ENCODE measurements at places on chromosomes 5 and 9. TPM values are rescaled to one million over a fixed set of nuclear protein-coding genes. Genes with fewer than 3 reads are reported as not detected.

Gene SPTLC1
- polyA plus RNA-seq = 33.0 TPM

Gene N4BP3
- 0.07 TPM for polyA plus RNA-seq

Gene SLC36A2
- polyA plus RNA-seq = not detected

Gene HACD4
- 8.9 TPM for polyA plus RNA-seq

Gene PARP8
- polyA plus RNA-seq = 93.9 TPM

Gene PPP6C
- 34.3 TPM for polyA plus RNA-seq

Gene LHX6
- not detected for polyA plus RNA-seq

Gene PPIC
- not detected for polyA plus RNA-seq

Gene ADRB2
- polyA plus RNA-seq = 34.4 TPM

Gene GMCL2
- polyA plus RNA-seq = not detected

Gene PTGS1
- 1.8 TPM for polyA plus RNA-seq

Gene CDC20B
- polyA plus RNA-seq = not detected

DNA sequence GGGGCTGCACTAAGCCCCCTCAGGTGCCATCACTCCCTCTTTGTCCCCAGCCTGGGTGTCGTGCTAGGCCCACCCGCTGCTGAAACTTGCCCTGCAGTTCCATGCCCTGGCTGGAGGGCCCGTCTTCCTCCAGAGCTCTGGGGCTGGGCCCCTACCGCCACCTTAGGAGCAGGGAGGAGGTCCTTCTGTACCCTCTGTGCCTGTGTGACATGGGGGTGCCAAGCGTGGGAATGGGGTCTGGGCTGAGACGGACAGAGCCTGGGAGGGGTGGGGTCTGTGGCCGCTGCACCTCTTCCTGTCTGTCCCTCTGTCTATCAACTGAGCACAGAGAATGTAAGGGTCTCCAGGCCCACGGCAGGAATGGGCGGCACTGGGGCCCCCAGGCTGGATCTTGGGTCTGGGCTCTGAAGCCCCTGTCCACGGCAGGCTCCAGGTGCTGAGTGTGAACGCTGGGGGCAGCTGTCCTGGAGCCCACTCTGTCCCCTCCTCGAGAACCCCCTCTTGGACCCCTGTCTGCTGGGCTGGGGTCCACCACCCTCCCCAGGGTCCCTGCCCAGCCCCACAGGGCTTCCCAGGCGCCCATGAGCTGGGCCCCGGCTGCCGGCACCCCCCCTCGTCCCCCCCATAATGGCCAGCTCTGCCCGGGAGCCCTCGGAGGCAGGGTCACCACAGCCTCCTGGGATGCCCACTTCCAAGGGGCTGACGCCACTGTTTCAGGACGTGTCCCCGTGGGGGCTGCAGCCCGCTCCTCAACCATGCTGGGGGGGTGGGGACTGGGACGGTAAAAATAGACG is 15.8 kb upstream of the NRARP start:
- DNase-seq = no peak
- H3K4me3 ChIP-seq = no peak overlapping the region
- H3K36me3 ChIP-seq = no peaks in the 10 kb centered on the region
- peaks cover 4% of the 10 kb centered on the region for H3K4me1 ChIP-seq
- H3K27me3 ChIP-seq = no peaks in the 10 kb centered on the region

DNA sequence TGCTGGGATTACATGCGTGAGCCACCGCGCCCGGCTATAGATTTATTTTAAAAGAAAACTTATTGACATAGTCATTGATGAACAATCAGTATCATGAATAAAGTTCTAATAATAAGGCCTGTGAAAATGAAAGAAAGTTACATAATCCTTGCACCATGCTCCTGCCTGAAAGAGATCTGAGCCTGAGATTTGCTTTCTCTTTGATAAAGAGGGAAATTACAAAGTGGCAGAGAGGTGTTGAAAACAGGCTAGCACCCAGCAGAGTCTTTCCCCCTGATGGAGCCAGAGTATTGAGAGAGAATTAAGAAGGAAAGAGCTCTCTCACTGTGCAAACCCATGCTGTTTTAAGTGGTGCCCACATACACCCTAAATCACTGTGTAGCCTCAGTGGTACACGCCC is 37.2 kb downstream of the SLC6A7 start:
- no peak overlapping the region for H3K4me3 ChIP-seq
- H3K36me3 ChIP-seq = no peaks in the 10 kb centered on the region
- DNase-seq = no peak
- H3K4me1 ChIP-seq = no peaks in the 10 kb centered on the region
- no peaks in the 10 kb centered on the region for H3K27me3 ChIP-seq

DNA sequence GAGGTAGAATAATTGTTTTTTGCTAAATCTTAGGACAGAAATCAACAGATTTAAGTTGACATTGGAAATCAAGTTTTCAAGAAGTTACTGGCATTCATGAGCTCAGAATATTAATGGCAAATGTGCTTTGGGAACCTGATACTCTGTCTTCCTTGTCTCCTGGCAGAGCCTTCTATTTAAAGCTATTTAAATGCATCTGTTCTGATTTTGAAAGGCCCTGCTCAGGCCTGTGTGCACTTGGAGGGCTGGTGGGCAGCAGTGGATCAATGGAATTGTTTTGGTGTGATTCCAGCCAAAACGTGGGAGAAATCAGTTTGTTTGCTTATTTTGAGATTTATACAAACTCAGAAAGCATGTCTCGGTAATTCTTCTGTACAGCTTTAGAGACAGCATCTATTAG is 38.5 kb downstream of the FBXL7 start:
- H3K27me3 ChIP-seq = peaks cover 2% of the 10 kb centered on the region
- no peak for DNase-seq
- H3K36me3 ChIP-seq = no peaks in the 10 kb centered on the region

- no peaks in the 10 kb centered on the region for H3K27me3 ChIP-seq
- H3K27ac ChIP-seq = no peak overlapping the region
- no peaks in the 10 kb centered on the region for H3K36me3 ChIP-seq
Observed at GRCh38 chr9:75628952-75629351, 261.5 kb upstream of the PCSK5 start.

DNA sequence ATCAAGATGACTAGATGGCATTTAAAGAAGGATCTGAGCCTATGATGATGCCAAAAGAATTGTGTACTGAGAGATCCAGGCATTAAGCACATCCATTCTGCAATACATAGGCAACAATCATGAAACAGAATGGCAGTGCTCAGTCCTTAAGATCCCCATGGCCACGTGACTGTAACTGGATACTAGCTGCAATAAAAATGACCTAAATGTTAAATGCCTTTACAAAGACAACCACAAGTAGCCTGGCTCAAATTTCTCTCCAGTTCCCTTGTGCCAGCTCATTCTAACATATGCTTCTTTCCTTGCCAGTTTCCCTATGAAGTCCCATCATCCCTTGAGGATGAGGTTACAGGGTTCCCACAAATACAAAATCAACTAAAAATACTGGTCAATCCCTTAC is 148.3 kb upstream of the GHR start:
- no peak overlapping the region for H3K27ac ChIP-seq
- no peak overlapping the region for H3K4me3 ChIP-seq
- DNase-seq = no peak
- peaks cover 1% of the 10 kb centered on the region for H3K27me3 ChIP-seq

DNA sequence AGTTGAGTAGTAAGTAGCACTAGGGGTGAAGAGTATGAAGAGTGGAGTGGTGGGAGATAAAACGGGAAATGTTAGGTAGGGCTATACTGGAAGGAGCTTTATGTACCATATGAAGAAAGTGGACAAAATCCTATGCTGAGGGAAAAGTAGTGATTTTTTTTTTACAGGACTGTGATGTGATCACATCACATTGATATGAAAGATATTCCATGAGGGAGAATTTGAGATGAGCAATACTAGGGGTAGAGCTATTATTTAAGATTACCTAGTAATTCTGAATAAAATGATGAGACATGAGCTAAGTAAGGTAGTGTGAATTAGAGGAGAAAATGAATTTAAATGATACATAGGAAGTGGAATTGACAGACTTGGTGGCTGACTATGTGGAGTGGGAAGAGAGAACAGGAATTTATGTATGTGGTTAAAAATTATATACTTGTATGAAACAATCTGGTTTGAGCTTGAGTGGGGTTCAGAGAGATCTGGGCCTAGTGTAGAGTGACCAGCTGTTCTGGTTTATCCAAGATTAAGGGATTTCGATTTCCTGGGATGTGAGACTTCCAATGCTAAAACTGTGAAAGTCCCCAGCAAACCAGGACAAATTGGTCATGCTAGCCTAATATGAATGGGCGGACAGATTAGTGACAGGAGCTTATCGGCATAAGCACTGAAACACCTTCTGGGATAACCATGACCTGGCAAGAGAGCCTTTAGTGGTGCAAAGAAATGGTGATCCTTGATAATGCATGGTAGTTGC is 29.3 kb upstream of the STOM start:
- H3K27me3 ChIP-seq = no peaks in the 10 kb centered on the region
- H3K4me1 ChIP-seq = no peaks in the 10 kb centered on the region
- H3K27ac ChIP-seq = no peak overlapping the region
- DNase-seq = no peak
- H3K36me3 ChIP-seq = no peaks in the 10 kb centered on the region

DNA sequence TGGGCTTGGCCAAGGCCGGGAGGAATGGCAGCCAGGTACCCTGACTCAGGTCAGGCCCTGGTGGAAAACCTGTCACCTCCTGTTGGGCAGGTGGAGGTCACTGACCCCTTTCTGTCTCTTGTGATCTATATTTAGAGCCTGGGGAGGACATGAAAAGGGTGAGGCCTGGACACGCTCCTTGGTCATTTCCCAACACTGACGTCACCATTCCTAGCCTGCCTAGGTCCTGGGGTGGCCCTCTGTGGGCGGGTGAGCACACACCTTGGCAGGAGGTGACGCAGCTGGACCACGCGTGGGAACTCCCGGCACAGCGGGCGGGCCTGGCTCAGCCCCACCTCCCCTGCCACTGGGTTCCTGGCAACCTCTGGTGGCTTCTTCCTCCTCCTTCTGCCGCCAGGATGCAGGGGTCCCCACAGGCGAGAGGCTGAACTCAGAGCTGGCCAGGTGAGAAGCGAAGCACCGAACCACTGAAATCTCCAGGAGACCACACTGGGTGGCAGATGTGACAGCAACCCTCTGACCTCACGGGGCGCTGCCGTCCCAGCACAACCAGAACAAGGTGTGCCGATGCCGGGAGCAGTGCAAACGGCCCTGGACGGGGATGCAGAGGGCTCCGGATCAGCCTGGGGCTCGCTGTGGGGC is 6.4 kb upstream of the RALGDS start:
- peaks cover 5% of the 10 kb centered on the region for H3K36me3 ChIP-seq
- peak overlapping the region; percentile 100 for H3K27ac ChIP-seq
- H3K27me3 ChIP-seq = peaks cover 37% of the 10 kb centered on the region
- H3K4me3 ChIP-seq = peak overlapping the region; percentile 91
- peaks cover 93% of the 10 kb centered on the region for H3K4me1 ChIP-seq
- DNase-seq = peak; percentile 81

GRCh38 chr5:439636-440035 is 3.3 kb upstream of the EXOC3 start:
- no peak overlapping the region for H3K27ac ChIP-seq
- H3K36me3 ChIP-seq = no peaks in the 10 kb centered on the region
- peaks cover 18% of the 10 kb centered on the region for H3K4me1 ChIP-seq
- H3K27me3 ChIP-seq = peaks cover 4% of the 10 kb centered on the region

GRCh38 chr5:159567461-159567860 is 237.2 kb upstream of the IL12B start:
- H3K4me3 ChIP-seq = no peak overlapping the region
- DNase-seq = no peak
- H3K36me3 ChIP-seq = no peaks in the 10 kb centered on the region
- no peak overlapping the region for H3K27ac ChIP-seq

DNA sequence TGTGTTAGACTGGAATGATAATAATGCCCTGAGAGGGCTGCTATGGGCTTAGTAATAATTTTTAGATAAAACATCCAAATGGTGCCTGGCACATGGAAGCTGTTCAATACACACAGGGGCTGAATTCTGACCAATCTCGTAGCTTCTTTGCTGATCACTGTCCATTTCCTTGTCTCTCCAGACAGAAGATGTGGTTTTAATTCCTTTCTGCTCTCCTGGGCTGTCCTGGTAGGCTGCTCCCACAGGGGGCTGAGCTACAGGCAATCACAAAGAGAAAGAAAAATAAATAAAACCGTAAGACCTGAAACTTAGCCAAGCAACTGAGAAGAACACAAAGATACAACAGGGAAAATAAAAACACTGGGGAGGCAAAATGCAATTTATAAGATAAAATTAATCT is 136.5 kb downstream of the CDK5RAP2 start:
- H3K4me1 ChIP-seq = peaks cover 26% of the 10 kb centered on the region
- peaks cover 51% of the 10 kb centered on the region for H3K36me3 ChIP-seq
- no peak for DNase-seq
- no peak overlapping the region for H3K4me3 ChIP-seq
- no peak overlapping the region for H3K27ac ChIP-seq

DNA sequence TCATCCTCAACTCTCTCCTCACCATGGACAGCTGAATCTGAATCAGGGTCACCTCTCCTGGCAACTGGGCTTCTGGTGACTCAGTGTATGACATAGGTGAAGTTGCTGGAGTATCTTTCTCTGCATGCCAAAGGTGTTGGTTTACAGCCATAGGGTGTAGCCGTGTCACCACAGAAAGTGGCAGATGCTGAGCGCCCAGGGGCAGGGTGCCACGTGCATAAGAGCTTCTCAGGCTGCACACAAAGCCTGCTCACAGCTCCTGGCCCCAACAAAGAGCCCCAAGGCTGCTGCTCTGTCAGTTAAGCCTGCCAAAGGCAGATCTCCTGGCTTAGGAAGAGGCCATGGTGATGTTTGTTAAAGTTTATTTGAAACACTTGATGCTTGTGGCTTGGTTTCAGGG is 297.7 kb upstream of the WWC1 start:
- no peaks in the 10 kb centered on the region for H3K4me1 ChIP-seq
- H3K36me3 ChIP-seq = no peaks in the 10 kb centered on the region
- H3K27me3 ChIP-seq = no peaks in the 10 kb centered on the region
- H3K4me3 ChIP-seq = no peak overlapping the region
- no peak for DNase-seq
